ENCODE measurements at places on chromosomes 2 and 18.

DNA sequence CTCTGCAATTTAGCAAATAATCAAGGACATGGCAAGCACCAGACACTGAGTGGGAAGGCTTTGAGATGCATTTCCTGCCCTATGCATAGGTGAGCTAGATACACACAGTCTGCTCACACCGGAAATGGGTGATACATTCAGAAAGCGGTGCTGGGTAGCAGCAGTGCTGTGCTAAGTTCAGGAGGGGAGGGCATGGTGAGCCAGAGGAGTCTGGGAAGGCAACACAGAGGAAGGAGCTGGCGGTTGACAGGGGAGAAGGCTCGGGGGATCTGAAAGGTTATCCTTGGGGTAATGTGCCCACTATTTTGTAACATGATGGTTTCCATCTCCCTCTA is 57.4 kb upstream of the EPAS1 start:
- DNase-seq: no peak

DNA sequence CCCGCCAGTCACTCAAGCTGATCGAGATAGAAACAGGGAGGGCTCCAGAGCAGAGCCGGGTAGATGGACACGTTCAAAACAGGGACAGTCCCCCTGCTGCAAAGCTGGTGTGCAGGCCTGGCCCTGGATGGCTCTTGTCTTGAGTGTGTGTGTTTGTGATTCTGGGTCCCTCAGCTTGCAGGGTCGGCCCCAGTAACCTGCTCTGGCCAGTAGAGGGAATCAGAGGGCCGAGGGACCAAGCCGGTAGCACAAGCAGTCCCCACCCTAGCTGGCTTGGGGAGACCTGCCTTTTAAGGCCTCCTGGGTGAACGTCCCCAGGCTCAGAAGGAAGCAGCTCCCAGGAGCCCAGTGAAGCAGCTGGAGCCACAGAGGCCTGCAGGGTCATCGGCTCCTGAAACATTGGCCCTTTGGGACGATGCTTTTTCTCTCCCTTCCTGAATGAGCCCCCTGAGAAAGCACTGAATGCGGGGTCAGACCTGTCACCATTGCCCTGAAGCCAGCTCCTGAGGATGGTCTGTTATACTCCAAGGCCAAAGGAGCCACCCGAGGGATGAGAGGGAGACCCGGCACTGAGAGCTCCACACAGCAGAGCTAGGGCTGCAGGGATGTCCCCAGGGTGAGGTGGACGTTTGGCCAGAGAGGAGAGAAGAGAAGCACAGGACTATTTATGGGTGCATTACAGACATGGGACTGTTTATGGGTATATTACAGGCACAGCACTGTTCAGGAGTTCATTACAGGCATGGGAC is 15.4 kb upstream of the MLPH start:
- DNase-seq: peak; percentile 79

GRCh38 chr2:71101656-71102055 is 28.4 kb downstream of the MCEE start:
- peak; percentile 49 for DNase-seq

DNA sequence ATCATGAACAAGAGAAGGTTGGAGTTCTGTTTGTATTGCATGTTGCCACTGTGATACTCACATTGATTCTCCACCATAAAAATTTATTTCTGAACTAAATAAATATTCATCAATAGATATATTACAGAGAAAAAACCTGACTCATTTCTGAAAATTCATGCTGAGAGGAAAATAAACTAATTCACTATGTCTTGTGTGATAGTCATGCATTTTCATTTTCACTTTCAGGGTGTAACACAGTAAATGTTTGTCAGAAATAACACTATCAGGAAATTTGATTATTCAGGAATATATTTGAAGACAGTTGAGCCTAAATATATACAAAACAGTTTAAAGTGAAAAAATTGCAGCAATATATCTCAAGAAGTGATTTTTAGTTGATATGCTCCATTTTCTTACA is 335.2 kb downstream of the KCNJ3 start:
- no peak for DNase-seq

All from A172 (cell line).